NCI-H1694 treated with DMSO at 0.1 percent for 48 hours (cell line): ENCODE measurements at places on chromosomes 2 and 18.
A peak's percentile ranks its signal among the peaks of the same experiment; 100 is the strongest.

GRCh38 chr2:6630209-6630608 lies 235.5 kb downstream of the CMPK2 start:
- DNase-seq = no peak

DNA sequence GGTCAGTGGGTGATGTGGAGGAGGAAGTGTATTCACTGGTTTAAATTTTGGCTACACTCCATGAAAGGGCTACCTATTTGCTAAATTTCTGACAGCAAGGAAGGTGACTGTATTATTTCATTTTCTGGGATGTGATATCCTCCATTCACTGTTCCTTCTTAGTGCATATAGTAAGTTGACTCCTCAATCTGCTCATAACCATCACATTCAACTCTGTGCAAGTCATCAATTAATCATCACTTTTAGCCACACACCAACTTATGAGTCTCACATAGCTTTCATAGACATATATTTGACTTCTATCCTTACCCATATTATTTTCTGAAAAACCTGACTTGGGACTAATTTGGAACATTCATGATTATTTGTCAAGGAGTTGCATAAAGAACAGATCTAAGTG lies 16.9 kb downstream of the KLHL41 start:
- no peak for DNase-seq

- no peak for DNase-seq
Measured at GRCh38 chr2:102112692-102113665, 29.6 kb upstream of the IL1R1 start.

DNA sequence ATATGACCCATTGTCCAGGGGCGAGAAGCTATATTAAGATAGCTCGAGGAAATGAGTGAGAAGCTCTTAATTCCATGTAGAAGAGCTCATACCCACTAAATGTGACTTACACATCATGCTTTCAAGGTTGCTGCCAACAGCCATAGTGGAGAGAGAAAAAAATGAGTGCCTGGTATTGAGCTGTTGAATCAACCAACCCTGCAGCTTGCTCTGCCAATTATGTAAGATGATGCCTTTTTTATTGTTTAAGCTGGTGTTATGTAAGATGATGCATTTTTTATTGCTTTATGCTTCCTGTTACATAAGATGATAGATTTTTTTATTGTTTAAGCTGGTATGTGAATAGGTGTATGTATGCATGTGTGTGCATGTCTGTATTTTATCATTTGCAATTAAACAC lies 228.2 kb downstream of the CCDC178 start:
- no peak for DNase-seq

GRCh38 chr2:112156152-112156986 lies 18.2 kb downstream of the FBLN7 start:
- DNase-seq = no peak

DNA sequence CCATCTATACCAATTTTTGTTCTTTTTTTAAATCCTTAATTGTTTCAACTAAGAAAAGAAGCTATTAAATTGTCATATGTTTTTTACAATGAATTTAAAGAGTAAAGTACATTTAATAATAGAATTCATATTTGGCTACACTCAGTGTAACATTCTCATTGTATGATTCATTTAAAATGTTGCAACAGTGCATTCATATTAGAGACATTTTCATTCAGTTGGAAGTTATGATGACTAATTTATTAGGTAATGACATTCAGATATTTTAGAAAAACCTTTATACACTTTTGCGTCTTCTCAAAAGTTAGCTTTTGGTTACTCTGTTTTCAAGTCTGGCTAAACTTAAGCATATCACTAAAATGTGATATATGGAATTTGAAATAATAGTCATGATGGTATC lies 887.5 kb upstream of the NRXN1 start:
- DNase-seq = no peak

DNA sequence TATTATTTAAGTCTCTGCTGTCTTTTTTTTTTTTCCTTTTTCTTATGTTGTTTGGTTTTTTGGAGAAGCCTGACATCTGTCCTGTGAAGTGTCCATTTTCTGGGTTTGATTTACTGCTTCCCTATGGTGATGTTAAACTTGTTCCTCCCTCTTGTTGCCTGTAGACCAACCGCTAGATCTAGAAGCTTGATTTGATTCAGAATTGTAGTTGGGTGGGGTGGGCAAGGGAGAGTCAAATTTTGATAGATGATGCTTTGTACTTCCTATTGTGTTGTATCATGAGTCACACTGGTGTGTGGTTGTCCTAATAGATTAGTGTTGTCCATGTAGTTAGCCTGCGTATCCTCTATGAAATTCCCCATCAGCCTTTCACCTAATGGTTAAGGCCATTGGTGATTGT lies 35.4 kb downstream of the CAB39 start:
- no peak for DNase-seq

- DNase-seq = no peak
Measured at GRCh38 chr2:48227617-48228344, 302.2 kb upstream of the STON1 start.

DNA sequence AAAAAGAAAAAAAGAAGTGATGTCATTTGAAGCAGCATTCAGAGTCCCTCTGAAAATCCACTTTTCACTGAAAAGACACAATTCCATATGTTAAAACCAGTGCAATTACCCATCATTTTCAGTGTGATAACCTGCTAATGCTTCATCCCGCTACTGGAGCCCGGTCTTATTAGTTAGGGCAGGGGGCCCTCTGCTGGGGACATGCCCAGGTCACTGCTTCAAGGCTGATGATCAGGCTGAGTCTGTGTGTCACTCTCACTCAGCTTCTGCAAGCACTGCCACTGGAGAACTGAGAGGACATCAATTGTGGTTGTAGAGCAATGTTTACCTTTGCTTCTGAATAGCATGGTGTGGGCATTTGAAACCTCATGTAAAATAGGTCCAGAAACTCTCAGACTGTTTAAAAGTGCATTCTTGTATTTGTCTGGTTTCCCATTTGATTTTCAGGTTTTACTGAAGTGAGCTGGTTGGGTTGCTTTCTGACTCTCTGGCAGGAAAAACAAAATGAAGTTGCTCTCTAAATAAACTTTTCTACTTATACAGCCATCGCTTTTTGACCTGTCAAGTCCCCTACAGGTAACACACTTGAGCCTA lies 49.2 kb upstream of the NXPH2 start:
- peak; percentile 73 for DNase-seq

- DNase-seq = no peak
Measured at GRCh38 chr2:206361407-206362045, 81.8 kb upstream of the ADAM23 start.

GRCh38 chr18:79056827-79057367 lies 12.3 kb upstream of the ATP9B start:
- no peak for DNase-seq

- no peak for DNase-seq
Measured at GRCh38 chr2:68832233-68832869, 38.8 kb downstream of the BMP10 start.

GRCh38 chr18:78939105-78939504 lies 40.5 kb upstream of the SALL3 start:
- DNase-seq = no peak

GRCh38 chr18:23871410-23871809 lies 143.1 kb upstream of the TTC39C start:
- no peak for DNase-seq

DNA sequence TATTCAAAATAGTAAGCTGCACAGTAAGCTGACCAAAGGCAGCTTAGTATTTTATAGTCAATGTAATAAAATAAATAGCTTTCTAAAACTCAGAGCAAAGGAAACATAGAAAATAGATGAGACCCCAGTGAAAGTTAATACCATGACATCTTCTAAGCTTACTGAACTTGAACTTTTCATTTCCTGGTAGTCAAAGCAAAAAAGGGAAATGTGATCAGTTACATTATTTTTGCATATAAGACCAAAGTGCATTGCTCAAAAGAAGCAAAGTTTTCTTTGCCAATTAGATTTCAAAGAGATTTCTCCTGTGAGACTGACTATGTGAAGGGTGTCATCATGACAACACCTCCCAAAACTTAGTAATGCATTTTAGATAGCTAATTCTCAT lies 70.2 kb downstream of the MYO1B start:
- DNase-seq = no peak

DNA sequence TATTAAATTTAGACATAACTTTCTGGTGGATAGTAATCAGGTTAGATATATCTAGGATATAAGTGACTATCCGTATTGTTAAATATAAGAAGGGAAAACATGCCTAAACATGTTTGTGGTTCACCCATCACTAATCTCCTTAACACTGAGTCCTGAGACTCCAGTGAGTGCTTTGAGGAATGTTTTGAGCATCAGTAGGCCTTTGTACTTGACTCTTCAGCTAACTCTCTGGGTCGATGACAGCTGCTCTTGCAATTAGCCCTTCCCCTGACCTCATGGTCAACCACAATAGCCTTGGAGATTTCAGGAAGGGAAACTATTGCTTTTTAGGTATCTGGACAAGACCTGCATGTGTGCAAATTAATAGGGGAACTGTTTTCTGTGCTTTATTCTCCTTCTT lies 716.8 kb downstream of the EPHA4 start:
- no peak for DNase-seq

GRCh38 chr2:171811245-171811628 lies 82.8 kb downstream of the SLC25A12 start:
- peak; percentile 70 for DNase-seq

DNA sequence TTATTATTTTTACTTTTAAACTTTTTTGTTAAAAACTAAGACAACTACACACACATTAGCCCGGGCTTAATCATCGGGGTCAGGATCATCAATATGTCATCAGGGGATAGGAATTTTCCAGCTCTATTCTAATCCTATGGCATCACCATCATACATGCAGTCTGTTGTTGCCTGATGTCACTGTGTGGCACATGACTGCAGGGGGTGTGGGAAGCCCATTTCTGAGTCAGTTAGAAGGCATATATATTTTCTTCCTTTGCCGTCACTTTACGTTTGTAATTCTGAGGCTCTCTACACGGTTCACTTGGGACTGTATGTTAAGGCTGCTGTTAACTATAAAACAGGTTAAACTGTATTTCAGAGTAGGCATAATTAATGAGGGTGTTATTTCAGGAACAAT lies 144.4 kb upstream of the ITGA6 start:
- DNase-seq = no peak

GRCh38 chr2:174145827-174146226 lies 102.5 kb downstream of the OLA1 start:
- DNase-seq = no peak

- no peak for DNase-seq
Measured at GRCh38 chr18:57353940-57354461, 1.6 kb downstream of the ST8SIA3 start.

GRCh38 chr2:127525691-127526131 lies 578 bp downstream of the IWS1 start:
- no peak for DNase-seq

DNA sequence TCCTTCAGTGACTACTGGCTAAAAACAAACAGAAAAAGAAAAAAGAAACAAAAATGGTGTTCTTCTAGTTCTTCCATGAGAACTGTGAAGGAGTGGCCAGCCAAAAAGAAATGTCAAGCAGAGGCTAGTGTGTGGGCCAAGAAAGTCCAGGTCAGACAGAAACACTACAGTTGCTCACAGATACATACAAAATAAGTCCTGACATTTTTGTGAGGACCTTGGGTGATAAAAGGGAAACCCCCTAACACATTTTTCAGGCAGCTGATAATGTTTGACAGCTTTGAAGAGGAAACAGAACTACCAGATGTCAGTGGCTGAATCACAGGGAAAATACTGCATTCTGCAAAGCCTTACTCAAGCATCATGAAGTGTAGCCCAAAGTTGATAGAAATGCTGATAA lies 28.1 kb downstream of the ARHGAP25 start:
- DNase-seq = peak; percentile 6

- no peak for DNase-seq
Measured at GRCh38 chr18:6629635-6630140, 99.8 kb upstream of the ARHGAP28 start.

DNA sequence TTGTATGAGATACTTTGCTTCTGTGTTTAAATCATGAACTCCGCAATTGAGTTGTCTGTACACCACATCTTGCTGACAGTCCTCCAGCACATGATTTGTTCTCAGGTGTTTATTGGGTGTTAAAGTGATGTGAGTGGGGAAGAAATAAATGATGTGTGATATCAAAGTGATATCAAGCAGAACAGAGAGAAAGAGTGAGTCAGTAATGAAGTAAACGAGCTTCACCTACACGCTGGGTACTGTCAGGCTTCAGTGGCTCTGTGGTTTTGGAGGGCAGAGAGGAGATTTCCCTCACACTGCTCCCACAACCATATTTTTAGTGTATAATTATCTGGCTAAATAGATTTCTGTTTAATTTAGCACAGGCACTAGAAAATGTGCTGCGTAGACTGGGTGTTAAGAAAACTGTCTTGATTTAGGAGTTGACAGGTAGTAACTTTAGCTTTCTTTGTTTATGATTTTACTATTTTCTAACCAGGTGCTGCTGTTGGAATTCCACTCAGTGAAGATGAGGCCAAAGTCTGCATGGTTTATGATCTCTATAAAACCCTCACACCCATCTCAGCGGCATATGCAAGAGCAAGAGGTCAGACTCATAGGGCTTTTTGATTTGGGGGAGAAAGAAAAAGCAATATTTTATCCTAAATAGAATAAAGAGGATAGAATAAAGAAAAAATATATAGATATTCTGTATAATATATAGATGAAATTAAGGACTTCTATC lies 21.2 kb downstream of the ATIC start:
- DNase-seq = no peak

GRCh38 chr2:217853301-217853881 lies 149.4 kb downstream of the TNS1 start:
- DNase-seq = no peak
